KG1 (cell line): ENCODE measurements at places on chromosomes 6 and 20.

DNA sequence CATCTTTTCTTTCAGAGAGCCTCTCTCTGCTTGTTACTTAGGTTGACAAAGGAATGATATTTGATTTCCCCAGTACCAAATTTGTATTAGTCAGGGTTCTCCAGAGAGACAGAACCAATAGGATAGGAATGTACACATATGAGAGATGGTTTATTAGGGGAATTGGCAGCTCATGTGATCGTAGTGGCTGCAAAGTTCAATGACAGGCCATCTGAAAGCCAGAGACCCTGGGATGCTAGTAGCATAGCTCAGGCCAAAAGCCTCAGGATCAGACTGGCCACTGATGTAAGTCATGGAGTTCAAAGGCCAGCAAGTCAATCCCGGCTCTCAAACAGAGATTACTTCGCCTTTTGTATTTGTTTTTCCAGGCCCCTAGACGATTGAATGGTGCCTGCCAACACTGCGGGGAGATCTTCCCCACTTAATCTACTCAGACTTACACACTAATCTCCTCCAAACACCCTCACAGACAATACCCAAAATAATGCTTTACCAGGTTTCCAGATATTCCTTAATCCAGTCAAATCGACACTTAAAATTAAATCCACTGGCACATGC lies 215.5 kb downstream of the ALDH8A1 start:
- no peak for DNase-seq

GRCh38 chr20:47445291-47445690 lies 56.4 kb upstream of the NCOA3 start:
- DNase-seq = no peak

GRCh38 chr6:42405021-42405420 lies 46.7 kb downstream of the TRERF1 start:
- DNase-seq = no peak

- DNase-seq = peak; percentile 9
Observed at GRCh38 chr6:167092672-167093339, 30.1 kb upstream of the CCR6 start.

- no peak for DNase-seq
Observed at GRCh38 chr6:91480402-91480801, 893.5 kb upstream of the MAP3K7 start.

- DNase-seq = no peak
Observed at GRCh38 chr20:40657526-40657925, 31.5 kb downstream of the MAFB start.

- peak; percentile 40 for DNase-seq
Observed at GRCh38 chr6:70985156-70985555, 28.3 kb upstream of the B3GAT2 start.

- no peak for DNase-seq
Observed at GRCh38 chr20:54438166-54438565, 37.2 kb upstream of the DOK5 start.

- no peak for DNase-seq
Observed at GRCh38 chr6:52186480-52186879, 305 bp downstream of the IL17A start.

GRCh38 chr6:46099952-46100351 lies 29.8 kb upstream of the ENPP4 start:
- no peak for DNase-seq

DNA sequence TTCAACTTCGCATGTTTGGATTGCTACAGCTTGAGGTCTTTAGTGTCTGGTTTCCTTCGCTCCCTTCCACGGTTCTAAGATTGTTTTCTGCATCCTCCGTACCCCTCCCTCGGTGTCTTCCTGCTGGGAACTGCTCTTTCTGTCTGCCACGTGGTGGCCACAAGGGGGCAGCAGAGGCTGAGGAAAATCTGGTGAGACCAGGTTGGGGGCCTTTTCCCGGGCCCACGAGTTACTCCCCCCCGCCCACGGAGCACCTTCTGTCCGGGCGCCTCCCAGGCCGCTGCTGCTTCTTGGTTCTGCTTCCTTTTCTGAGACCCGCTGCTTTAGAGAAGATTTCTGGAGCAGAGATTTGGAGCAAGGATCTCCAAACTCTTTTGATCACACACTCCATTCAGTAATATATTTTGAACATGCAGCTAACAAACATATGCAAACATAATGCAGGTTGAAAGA lies 21.1 kb upstream of the NOTCH4 start:
- DNase-seq = no peak

DNA sequence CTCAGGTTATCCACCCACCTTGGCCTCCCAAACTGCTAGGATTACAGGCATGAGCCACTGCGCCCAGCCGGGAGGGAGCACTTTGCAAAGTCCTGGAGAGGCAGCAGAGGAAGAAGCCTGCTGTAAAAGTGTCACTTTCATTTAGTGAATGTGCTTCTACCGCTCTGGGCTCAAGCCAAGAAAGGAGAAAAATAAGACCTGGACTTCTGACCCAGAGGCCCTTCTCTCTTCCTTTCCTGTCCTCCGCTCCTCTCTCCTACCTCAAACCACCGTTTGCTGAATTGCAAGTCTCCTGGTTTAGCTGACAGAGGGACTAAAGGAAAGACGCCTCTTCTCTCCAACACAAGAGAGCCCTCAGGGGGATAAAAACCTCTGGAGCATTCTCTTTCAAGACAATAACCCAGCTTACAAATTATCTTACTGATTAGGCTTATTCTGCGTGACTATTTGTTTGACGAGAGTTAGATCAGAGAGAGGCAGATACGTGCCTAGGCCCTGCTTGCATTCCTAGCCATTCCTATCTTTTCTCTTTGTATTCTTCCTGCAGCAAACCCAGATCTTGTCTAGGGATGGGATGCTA lies 84.2 kb upstream of the SLC22A23 start:
- no peak for DNase-seq

- peak; percentile 79 for DNase-seq
Observed at GRCh38 chr6:137699031-137699683, 167.9 kb upstream of the TNFAIP3 start.

GRCh38 chr6:854406-855118 lies 161.6 kb upstream of the EXOC2 start:
- DNase-seq = no peak

GRCh38 chr6:53741034-53741823 lies 53.6 kb upstream of the LRRC1 start:
- DNase-seq = no peak

GRCh38 chr6:105318660-105319059 lies 84.2 kb downstream of the PREP start:
- no peak for DNase-seq

DNA sequence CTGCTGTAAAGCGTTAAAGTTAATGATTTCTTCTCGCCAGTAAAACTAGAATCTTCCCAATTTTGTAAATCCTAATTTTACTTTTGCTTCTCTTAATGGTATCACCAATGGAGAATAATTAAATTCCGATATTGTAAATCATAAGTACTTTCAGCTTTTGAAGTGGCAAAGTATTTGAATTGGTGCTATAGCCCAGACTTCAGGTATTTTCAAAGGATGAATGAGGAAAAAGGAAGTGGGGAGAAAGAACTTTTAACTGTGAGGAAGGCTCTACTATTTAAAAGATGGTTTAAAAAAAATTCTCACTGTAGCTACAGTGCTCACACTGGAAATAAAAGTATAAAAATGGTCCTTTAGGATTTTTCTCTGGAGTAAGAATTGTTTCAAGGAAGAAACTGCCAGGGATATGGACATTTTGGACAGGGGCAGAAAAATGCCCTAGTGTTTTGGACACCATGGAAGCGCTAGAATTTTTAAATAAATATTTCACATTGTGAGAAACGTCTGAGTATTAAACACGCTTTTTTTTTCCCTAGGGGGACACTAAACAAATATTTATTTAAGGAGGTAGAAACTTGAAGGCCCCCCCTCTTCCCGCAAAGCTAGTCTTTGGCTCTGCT lies 1.3 kb upstream of the TAB2 start:
- DNase-seq = no peak

DNA sequence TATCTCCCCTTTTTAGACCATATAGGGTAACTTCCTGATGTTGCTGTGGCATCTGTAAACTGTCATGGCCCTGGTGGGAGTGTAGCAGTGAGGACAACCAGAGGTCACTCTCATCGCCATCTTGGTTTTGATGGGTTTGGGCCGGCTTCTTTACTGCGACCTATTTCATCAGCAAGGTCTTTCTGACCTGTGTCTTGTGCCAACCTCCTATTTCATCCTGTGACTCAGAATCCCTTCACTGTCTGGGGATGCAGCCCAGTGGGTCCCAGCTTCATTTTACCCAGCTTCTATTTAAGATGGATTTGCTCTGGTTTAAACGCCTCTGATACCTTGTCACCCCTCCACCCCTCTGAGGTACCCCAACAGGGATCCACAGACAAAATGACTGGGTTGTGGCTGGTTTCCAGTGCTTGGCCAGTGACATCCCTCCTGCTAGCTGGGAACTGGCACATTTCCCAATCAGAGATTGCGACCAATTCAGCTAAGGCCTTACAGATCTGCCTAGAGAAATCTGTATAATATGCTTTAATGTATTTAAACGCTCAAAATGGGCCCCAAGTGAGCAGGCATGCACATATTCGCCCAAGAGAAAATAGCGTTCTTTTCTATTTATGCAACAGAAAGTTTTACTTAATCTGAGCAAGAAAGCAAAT lies 315.6 kb upstream of the QKI start:
- DNase-seq = no peak

DNA sequence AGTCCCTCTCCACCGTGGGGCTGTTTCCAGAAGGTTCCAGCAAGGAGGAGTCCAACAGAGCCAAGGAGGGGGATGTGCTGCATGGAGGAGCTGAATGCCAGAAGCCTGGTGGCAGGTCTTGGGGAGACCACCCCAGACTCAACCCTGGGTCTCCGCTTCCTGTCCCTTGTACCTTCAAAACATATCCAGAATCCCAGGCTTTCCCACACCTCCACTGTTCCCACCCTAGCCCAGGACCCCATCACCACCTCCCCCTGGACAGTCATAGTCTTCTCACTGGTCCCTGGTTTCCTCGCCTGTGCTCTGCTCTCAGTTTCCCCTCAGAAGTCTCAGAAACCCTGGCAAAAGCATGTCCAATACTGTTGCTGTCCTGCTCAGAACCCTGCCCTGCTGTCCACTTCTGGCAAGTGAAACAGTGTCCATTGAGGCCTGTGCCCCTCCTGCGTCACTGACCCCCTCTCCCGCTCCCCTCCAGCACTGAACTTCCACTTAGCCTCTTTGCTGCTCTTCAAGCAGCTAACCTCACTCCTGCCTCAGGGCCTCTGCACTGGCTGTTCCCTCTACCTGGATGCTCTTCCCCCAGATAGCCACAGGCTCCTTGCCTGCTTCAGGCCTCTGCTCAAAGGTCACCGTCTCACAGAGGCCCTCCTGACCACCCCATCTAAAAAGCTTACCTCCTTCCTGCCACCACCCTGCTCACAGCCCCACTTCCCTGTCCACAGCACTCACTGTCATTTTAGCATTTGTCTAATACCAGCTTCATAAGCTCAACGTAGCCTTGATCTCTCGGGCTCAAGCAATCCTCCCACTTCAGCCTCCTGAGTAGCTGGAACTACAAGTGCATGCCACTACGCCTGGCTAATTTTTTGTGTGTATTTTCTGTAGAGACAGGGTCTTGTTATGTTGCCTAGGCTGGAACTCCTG lies 169.2 kb downstream of the GRM4 start:
- DNase-seq = no peak

DNA sequence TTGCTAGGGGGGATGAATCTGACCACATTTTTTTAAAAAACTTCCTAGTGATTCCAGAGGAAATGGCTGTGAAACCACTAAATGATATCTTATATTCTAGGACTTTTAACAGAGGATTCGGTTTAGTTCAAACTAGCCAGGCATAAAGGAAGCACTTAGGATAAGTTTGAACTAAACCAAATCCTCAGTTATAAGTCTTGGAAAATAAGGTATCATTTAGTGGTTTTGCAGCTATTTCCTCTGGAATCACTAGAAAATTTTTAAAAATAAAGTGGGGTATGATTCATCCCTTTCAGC lies 327.9 kb upstream of the QKI start:
- no peak for DNase-seq

GRCh38 chr6:134725590-134725989 lies 224.3 kb downstream of the ALDH8A1 start:
- no peak for DNase-seq

DNA sequence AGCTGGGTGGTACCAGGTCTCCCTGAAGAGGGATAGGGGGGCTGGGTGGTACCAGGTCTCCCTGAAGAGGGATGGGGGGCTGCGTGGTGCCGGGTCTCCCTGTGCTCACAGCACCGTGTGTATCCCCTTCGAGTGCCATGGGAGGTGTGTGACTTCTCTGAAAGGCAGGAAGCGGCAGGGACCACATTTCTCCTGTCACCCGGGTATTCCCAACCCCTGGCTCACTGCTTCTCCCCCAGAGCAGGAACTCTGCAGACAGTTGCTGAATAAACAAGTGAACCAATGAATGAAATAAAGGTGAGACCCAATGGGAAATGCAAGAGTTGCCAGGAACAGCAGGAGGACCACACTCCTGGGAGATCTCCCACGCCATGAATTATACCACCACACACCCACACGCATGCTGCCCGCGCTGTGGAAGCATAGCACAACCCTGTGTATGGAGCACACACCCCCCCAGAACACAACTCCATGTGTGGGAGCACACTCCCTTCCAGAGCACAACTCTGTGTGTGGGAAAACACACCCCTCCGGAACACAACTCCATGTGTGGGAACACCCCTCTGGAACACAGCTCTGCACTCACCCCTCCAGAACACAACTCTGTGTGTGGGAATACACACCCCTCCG lies 50.7 kb downstream of the RNASET2 start:
- DNase-seq = no peak

- no peak for DNase-seq
Observed at GRCh38 chr6:1439349-1439748, 50.0 kb downstream of the FOXF2 start.

GRCh38 chr20:15945289-15945688 lies 628.0 kb downstream of the KIF16B start:
- no peak for DNase-seq

- no peak for DNase-seq
Observed at GRCh38 chr6:17965397-17965796, 22.0 kb downstream of the KIF13A start.

- DNase-seq = no peak
Observed at GRCh38 chr20:11778206-11778570, 139.5 kb upstream of the BTBD3 start.

DNA sequence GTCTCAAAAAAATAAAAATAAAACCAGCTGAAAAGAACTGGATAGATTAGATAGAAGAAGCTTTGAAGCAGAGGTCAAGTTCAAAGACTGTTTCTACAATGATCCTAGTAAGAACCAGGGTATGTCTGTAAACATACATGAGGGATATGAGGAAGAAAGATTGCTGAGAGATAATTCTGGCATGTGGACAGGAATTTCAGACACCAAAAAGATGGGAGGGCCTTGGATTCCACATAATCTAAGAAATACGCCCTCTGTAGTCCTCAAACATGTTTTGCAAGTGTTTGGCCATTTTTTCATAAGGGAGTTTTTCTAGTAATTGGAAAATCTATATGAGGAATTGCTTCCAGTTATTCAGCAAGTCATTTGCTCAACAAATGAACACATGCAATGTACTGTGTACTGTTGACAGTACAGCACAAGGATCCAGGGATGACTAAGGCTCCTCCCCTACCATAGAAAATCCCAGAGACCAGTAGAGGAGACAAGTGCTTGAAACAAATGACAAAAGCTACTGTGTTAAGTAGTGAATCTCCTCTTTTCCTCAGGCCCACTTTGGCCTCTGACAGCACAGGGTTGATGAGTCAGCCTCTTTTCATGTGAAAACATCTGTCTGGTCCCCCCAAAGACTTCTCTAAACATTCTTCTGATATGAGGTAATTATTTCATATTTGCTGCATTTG lies 795.9 kb downstream of the MAFB start:
- DNase-seq = no peak
